ENCODE measurements at places on chromosomes 7 and 10.
A peak's percentile ranks its signal among the peaks of the same experiment; 100 is the strongest.

DNA sequence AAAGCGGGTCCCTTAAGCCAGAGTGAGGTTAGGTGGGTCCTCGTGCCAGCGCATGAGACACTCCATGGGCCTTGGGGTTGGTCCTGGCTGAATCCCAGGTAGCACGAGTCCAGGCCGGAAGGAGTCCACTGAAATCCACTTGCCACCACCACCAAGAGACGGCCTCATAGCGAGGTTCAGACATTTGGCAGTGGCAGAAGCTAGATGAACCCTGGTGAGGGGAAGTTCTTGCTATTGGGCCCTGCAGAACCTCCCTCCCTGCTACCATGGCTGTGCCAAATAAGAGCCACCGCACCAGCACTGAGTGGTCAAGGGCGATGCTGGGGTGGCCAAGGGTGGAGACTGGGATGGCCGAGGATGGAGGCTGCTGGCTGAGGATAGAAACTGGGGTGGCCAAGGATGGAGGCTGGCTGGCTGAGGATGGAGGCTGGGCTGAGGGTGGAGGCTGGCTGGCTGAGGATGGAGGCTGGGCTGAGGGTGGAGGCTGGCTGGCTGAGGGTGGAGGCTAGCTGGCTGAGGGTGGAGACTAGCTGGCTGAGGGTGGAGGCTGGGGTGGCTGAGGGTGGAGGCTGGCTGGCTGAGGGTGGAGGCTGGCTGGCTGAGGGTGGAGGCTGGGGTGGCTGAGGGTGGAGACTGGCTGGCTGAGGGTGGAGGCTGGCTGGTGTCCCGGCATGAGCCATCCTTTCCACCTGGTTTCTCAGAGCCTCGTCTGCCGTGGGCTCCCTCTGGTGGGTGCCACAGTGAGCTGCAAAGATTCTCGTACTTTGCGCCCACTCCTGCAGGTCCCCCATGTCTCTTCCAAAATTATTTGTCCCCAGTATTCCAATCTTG, 88.2 kb downstream of the ELFN1 start:
- DNase-seq, result peak; percentile 33

DNA sequence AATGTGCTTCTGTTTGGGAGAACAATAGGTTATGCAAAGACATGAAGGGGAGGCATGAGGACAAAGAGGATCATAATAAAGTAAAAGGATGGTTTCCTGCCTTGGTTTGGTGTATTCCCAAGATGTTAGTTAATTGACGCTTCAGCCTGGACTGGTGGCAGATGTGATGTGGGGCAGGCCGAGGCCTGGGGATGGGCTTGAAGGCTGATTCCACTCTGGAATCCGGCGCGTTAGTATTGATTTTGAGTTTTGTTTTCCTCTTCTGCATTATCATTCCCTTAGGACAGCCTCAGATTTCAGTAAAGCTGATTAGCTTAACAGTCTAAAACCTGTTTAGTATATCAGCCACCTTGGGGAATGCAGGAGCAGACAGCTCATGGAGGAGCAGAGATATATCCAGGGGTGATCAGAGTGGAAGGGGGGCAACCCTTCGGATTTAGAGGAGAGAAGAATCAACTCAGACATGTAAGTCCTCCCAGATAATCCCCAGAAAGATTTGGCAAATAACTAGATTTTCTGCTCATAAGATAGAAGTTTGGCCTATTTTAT, 159.8 kb upstream of the MTPN start:
- DNase-seq, result no peak

GRCh38 chr7:35681231-35682029, 13.5 kb downstream of the HERPUD2 start:
- DNase-seq, result no peak

GRCh38 chr7:47503281-47503680, 78.6 kb downstream of the TNS3 start:
- no peak for DNase-seq

All from SHP77 treated with DMSO at 0.1 percent for 48 hours (cell line).